ENCODE measurements at places on chromosomes 3 and 15.

DNA sequence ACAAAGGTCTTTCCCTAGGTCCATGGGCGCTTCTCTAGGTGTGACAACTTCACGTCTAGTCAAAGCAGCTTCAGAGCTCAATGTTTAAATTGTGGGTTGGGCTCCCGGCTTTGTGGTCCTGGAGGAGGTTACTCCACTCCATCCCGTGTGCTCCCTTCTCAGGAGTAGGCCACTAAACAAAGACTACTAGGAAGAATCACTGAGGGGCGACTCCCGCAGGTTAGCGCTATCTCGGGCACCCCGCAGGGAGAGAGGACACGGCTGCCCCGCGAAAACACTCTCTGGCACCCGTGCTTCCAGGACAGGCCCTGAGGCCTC lies 500 bp downstream of the PARP6 start:
- DNase-seq: no peak
- H3K4me3 ChIP-seq: peak overlapping the region; percentile 84
- H3K27me3 ChIP-seq: no peaks in the 10 kb centered on the region
- H3K27ac ChIP-seq: peak overlapping the region; percentile 93
- peaks cover 34% of the 10 kb centered on the region for H3K4me1 ChIP-seq

- no peak overlapping the region for H3K27ac ChIP-seq
- no peak for DNase-seq
- H3K4me3 ChIP-seq: no peak overlapping the region
- H3K27me3 ChIP-seq: peaks cover 22% of the 10 kb centered on the region
- no peaks in the 10 kb centered on the region for H3K4me1 ChIP-seq
Observed at GRCh38 chr3:194112120-194113106, 23.5 kb upstream of the HES1 start.

DNA sequence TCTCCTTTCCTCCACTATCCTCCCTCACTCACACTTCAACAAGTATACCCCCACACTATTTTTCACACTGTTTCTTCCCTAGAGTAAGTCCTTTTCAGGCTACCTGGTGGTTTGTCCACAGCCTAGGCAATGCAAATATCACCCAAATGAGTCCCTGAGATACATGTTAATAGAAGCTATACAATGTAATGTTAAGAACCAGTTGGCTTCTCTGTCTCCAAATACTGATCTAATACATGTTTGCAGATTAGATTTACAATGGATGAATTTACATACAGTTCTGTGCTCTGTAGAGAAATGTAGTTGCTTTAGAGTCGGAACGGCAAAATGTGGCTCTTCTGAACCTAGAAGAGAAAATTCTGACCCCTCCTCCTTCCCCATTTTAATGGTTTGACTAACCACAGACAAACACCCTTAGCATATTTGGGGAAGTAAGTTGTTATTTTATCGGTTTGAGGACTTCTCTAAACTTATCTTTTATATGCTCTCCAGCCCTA lies 63.6 kb upstream of the MBNL1 start:
- H3K4me3 ChIP-seq: peak overlapping the region; percentile 80
- peaks cover 18% of the 10 kb centered on the region for H3K4me1 ChIP-seq
- no peak for DNase-seq
- H3K27me3 ChIP-seq: no peaks in the 10 kb centered on the region
- peak overlapping the region; percentile 87 for H3K27ac ChIP-seq

- H3K27ac ChIP-seq: no peak overlapping the region
- H3K27me3 ChIP-seq: no peaks in the 10 kb centered on the region
- no peaks in the 10 kb centered on the region for H3K36me3 ChIP-seq
- no peaks in the 10 kb centered on the region for H3K4me1 ChIP-seq
- no peak overlapping the region for H3K4me3 ChIP-seq
Observed at GRCh38 chr3:80366808-80367548, 599.2 kb upstream of the ROBO1 start.

- H3K36me3 ChIP-seq: no peaks in the 10 kb centered on the region
- H3K4me3 ChIP-seq: peak overlapping the region; percentile 65
- peaks cover 5% of the 10 kb centered on the region for H3K4me1 ChIP-seq
- no peak for DNase-seq
- H3K27me3 ChIP-seq: no peaks in the 10 kb centered on the region
Observed at GRCh38 chr15:64045774-64046420, 388 bp downstream of the DAPK2 start.

- H3K27ac ChIP-seq: no peak overlapping the region
- H3K36me3 ChIP-seq: no peaks in the 10 kb centered on the region
- DNase-seq: no peak
- H3K4me1 ChIP-seq: no peaks in the 10 kb centered on the region
- peaks cover 40% of the 10 kb centered on the region for H3K27me3 ChIP-seq
- H3K4me3 ChIP-seq: no peak overlapping the region
Observed at GRCh38 chr3:135970506-135971116, 5.1 kb downstream of the PPP2R3A start.

GRCh38 chr15:58309963-58310928 lies 121.5 kb upstream of the LIPC start:
- no peaks in the 10 kb centered on the region for H3K36me3 ChIP-seq
- no peak for DNase-seq
- peaks cover 29% of the 10 kb centered on the region for H3K4me1 ChIP-seq
- H3K27me3 ChIP-seq: no peaks in the 10 kb centered on the region
- H3K4me3 ChIP-seq: no peak overlapping the region

GRCh38 chr3:10974131-10974530 lies 18.4 kb upstream of the SLC6A1 start:
- no peak overlapping the region for H3K27ac ChIP-seq
- H3K4me3 ChIP-seq: no peak overlapping the region
- no peaks in the 10 kb centered on the region for H3K36me3 ChIP-seq

DNA sequence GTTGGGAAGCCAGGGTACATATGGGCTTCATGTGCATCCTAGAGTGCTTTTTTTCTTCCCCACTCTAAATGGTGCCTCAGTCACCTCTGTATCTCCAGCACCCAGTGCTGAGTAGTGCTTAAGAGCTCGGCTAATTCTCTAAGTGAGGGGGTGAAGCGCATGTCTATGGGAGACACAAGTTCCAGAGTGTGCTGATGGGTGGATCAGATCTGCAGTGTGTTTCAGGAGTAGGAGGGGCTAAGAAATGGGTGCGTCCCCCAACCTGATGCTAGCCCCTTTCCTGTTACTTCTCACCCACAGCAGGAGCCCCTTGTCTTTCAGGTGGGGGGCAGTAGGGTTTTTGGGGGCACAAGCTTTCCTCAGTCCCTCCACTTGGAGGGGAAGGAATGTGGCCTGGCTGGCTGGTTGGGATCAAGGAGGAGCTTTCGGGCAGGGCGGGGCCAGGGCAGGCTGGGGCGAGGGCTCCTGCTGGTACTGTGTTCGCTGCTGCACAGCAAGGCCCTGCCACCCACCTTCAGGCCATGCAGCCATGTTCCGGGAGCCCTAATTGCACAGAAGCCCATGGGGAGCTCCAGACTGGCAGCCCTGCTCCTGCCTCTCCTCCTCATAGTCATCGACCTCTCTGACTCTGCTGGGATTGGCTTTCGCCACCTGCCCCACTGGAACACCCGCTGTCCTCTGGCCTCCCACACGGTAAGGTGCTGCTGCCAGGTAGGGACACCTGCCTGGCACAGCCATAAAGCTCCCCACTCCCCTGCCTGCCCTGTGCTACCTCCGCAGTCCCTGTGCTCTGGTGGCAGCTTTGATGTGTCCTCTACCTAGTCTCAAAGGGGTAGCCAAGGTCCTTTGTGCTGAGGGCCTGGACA lies at the start of gene IL17RE:
Gene IL17RE (plus strand): TSS at position 477 of the 866 bp plus-strand sequence. CDS start 85 bp downstream, at position 562.
- DNase-seq: no peak
- H3K36me3 ChIP-seq: peaks cover 3% of the 10 kb centered on the region
- H3K4me1 ChIP-seq: peaks cover 21% of the 10 kb centered on the region
- H3K27me3 ChIP-seq: no peaks in the 10 kb centered on the region
- H3K27ac ChIP-seq: peak within 1 kb of the TSS; percentile 90
- peak within 1 kb of the TSS; percentile 86 for H3K4me3 ChIP-seq

DNA sequence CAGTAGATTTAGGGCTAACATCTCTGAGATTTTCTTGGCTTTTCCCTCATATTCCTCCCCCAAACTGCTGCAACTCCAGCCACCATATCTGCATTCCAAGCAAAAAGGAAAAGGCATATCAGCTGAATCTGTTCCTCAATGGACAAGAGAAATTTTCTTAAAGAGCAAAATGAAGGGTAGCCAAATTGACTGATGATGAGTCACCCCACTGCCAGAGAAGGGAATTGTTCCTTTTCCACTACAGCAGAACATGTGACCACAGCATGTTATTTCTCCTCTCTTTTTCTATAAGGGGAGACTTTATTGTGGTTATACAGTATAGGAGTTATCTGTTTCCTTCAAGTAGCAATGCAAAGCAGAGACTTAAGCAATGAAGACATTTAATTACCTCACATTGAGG lies 172.5 kb downstream of the MTHFS start:
- no peak overlapping the region for H3K27ac ChIP-seq
- no peaks in the 10 kb centered on the region for H3K4me1 ChIP-seq
- no peaks in the 10 kb centered on the region for H3K36me3 ChIP-seq
- H3K27me3 ChIP-seq: peaks cover 60% of the 10 kb centered on the region
- H3K4me3 ChIP-seq: no peak overlapping the region

- H3K27me3 ChIP-seq: no peaks in the 10 kb centered on the region
- no peak for DNase-seq
- H3K27ac ChIP-seq: peak overlapping the region; percentile 92
- H3K4me3 ChIP-seq: peak overlapping the region; percentile 98
Observed at GRCh38 chr3:134251731-134252391, 1.2 kb upstream of the RYK start.

GRCh38 chr15:71125831-71126450 lies 10.7 kb downstream of the THSD4 start:
- DNase-seq: no peak
- H3K27ac ChIP-seq: no peak overlapping the region
- no peak overlapping the region for H3K4me3 ChIP-seq

DNA sequence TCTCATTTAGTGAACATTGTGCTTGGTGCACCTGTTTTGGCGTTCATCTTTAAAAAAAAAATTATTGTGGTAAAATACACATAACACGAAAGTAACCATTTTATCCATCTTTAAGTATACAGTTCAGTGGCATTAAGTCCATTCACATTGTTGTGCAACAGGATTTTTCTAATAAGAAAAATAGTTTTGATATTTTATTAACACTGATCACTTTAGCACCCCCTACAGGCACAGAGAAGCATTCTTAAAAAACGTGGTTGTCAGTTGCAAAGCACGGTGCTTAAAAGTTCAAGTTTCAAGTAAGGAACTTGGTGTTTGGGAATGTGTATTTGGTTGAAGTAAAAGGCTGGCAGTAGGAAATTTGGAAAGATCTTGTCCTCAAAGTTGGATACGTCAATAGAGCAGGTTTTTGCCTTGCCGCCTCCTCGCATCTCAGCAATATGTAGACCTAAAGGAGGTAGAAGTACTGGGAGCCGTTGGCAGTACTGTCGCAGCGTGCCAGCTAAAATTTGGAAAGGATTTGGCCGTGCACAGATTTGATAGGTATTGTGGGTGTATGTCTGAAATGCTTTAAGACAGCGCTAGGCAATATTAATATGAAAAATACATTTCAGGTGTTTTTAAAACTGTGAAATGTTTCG lies 110.4 kb downstream of the LRRC28 start:
- peaks cover 5% of the 10 kb centered on the region for H3K4me1 ChIP-seq
- DNase-seq: no peak
- no peak overlapping the region for H3K4me3 ChIP-seq
- H3K27ac ChIP-seq: no peak overlapping the region
- no peaks in the 10 kb centered on the region for H3K36me3 ChIP-seq
- no peaks in the 10 kb centered on the region for H3K27me3 ChIP-seq

DNA sequence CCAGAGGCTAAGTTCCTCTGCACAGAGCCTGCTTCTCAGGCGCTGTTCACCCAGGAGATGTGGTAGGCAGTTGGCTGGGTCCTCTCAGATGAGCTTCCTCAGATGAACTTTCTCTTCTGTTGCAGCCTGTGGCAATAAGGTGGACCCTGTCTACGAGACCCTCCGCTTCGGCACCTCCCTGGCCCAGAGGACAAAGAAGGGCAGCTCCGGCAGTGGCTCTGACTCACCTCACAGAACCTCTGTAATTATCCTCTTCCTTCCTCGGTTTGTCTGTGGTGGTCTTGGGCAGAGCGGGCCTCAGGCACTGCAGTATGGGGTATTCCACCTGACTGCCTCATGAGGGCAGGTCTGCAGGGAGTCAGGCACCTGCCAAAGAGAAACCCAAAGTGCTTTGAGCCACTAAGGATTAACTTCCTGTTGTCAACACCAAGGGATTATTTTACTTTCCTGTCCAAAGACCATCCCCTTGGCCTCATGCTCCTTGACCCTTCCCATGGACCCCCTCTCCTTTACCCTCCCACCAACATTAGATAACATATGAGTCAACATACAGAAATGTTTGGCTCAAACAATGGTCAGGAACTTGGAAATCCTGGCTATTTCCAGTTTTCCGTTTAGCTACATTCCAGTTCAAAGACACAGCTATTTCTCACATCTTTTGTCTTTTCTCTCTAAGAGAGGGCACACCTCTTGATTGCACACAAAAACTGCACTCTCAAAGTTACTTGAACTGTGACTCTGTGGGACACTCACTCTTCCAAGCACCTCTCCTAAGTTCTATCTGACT lies 105.9 kb downstream of the STAC start:
- no peak overlapping the region for H3K27ac ChIP-seq
- no peak for DNase-seq
- no peaks in the 10 kb centered on the region for H3K27me3 ChIP-seq
- no peak overlapping the region for H3K4me3 ChIP-seq

GRCh38 chr3:101701696-101702634 lies 15.4 kb upstream of the RPL24 start:
- H3K27ac ChIP-seq: no peak overlapping the region
- H3K27me3 ChIP-seq: no peaks in the 10 kb centered on the region
- no peak overlapping the region for H3K4me3 ChIP-seq
- H3K36me3 ChIP-seq: no peaks in the 10 kb centered on the region
- no peaks in the 10 kb centered on the region for H3K4me1 ChIP-seq

DNA sequence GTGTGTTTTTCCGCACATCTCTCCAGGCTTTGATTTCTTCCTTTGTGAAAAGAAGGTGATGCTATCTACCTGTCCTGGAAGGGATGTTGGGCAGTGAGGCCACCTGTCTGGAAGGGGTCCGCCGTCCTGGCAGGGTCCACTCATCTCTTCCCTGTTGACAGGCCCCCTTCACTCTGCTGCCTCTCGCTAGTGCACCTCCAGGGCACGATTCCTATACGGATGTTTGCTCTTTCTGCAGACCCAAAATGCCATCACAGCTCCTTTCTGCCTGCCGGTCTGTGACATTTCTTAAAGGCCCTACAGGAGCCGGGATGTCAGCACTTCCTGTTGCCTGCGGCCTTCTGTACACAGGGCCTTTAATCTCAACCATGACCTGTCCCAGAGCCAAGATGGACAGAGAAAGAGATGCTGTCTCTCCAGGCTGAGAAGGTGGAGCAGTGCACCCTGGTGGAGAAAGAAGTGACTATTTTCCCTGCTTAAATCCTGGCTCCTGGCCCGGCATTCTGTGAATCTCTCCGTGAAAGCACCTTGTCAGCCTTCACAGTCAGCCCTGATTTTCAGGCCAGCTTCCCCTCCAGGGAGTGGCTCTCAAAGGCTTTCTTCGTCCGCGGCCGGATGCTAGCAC lies 7.4 kb downstream of the FAM3D start:
- no peaks in the 10 kb centered on the region for H3K36me3 ChIP-seq
- no peak overlapping the region for H3K27ac ChIP-seq
- DNase-seq: no peak
- H3K4me3 ChIP-seq: no peak overlapping the region

GRCh38 chr15:59294574-59295260 lies 78.0 kb downstream of the MYO1E start:
- no peak overlapping the region for H3K27ac ChIP-seq
- no peaks in the 10 kb centered on the region for H3K36me3 ChIP-seq
- peaks cover 9% of the 10 kb centered on the region for H3K4me1 ChIP-seq
- H3K4me3 ChIP-seq: no peak overlapping the region
- H3K27me3 ChIP-seq: peaks cover 8% of the 10 kb centered on the region

- H3K27me3 ChIP-seq: no peaks in the 10 kb centered on the region
- H3K27ac ChIP-seq: no peak overlapping the region
- no peak overlapping the region for H3K4me3 ChIP-seq
- no peaks in the 10 kb centered on the region for H3K4me1 ChIP-seq
Observed at GRCh38 chr3:135771760-135772159, 193.8 kb upstream of the PPP2R3A start.

All from effector memory CD8-positive, alpha-beta T cell (primary cell).